ENCODE measurements at places on chromosomes 4 and X.

GRCh38 chr4:154454710-154455109 lies 36.9 kb downstream of the DCHS2 start:
- DNase-seq: no peak

DNA sequence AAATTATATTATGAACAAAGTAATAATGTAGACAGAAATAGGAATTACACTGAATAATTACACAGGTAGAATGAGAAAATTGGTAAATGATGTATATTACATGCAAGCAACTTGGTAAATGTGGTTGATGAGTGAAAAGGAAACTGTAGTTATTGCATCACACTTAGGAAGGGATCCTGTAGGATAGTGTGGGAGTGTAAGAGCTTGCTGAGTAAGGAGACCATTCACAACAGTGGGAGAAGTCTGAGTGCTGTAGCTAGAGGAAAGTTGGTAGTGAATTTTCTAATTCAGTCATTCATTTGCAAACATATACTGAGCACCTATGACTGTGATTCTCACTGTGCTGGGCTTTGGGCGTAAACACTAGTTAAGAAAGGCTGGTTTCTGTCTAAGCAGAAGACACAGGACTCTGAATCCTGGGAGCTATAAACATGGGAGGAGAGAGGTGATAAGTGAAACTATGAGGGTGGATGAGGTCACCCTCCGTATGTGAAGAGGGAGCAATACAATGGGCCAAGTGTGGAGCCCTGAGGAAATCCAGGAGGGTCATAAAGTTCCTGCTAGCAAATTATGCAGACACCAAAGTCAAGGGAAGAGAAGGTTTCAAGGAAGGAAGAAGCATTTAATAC lies 14.2 kb upstream of the CPE start:
- no peak for DNase-seq

- DNase-seq: peak; percentile 54
Measured at GRCh38 chrX:107684956-107685385, 56.7 kb downstream of the PRPS1 start.

GRCh38 chr4:169618286-169618685 lies 2.1 kb upstream of the CLCN3 start:
- no peak for DNase-seq

- DNase-seq: no peak
Measured at GRCh38 chrX:73903941-73904340, 340.9 kb downstream of the CHIC1 start.

DNA sequence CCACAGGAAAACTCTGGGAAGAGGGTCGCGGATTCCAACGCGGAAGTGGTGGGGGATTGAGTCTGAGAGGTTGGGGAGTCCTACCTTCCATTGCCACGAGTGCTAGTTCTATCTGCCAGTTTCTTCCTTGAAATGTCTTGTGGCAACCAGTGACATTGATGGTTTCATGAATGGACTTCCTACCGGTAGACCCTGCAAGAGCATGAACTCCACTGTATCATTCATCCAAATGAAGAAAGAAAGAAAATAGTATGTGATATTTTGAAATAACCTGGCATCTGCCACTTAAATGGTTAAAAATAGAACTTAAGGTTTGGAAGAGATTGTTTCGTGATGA lies 1.1 kb upstream of the SLC10A7 start:
- DNase-seq: no peak

- no peak for DNase-seq
Measured at GRCh38 chr4:89538886-89539285, 231.3 kb upstream of the GPRIN3 start.

- DNase-seq: no peak
Measured at GRCh38 chr4:54473798-54474197, 184.0 kb upstream of the KIT start.

Measured in right forelimb (tissue), 1 donor.